Hematopoietic multipotent progenitor cell treated with erythropoietin and hydrocortisone succinate and interleukin-3 and kit ligand, for 4 days (in vitro differentiated cells): ENCODE measurements at places on chromosomes 2 and 18.

GRCh38 chr2:57080035-57080434 lies 896.2 kb downstream of the CCDC85A start:
- DNase-seq = no peak

GRCh38 chr2:226483745-226484619 lies 315.6 kb downstream of the IRS1 start:
- no peak for DNase-seq

- DNase-seq = no peak
These were observed 101.3 kb upstream of the ARHGAP28 start for GRCh38 chr18:6628187-6628586.

DNA sequence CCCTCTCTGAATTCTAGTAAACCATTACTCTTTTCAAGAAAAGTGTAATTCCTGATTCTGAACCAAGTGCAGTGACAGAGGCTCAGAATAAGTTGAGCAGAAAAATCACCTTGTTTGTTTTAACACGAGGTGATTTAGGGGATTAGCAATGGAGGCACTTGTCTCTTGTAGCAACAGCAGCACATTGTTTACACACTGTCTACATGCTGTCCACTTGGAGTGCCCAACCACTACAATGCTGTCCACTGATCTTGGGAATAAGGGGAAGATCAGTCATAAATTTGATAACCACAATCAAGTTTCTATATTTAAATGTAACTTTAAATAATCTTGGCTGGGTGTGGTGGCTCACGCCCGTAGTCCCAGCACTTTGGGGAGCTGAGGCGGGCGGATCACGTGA lies 13.9 kb upstream of the RMND5A start:
- DNase-seq = no peak

GRCh38 chr2:86358957-86359356 lies 21.5 kb upstream of the REEP1 start:
- DNase-seq = no peak
